ENCODE measurements at places on chromosomes 4 and X.

- no peak for DNase-seq
These were observed 28.5 kb upstream of the ANK2 start for GRCh38 chr4:113020966-113021365.

DNA sequence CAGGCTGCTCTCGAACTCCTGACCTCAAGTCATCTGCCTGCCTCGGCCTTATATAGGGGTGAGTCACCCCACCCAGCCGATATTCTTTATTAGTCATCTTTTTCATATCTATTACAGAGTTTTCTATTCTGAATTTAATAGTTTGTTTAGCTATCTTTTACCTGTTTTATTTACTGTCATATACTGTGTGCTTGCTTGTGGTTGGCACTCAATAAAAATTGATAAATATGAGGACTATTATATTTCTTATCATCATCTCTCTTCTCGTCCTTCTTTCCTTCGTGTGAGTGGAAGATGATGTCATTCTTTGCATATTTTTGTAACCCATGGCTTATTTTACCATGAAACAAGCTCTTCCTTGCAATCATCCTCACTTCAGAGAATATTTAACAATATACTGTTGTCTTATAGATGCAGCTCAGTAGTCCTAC is 265.5 kb downstream of the ARHGAP24 start:
- no peak for DNase-seq

GRCh38 chr4:152310257-152310656 is 225.6 kb downstream of the FBXW7 start:
- peak; percentile 72 for DNase-seq

GRCh38 chr4:102734591-102735385 is 26.0 kb downstream of the MANBA start:
- no peak for DNase-seq

- no peak for DNase-seq
These were observed 220.3 kb downstream of the KCNIP4 start for GRCh38 chr4:21728304-21728703.

- no peak for DNase-seq
These were observed 892.8 kb upstream of the DIAPH2 start for GRCh38 chrX:95791876-95792275.

- no peak for DNase-seq
These were observed 134.1 kb downstream of the KLHL34 start for GRCh38 chrX:21524008-21524407.

- DNase-seq, result no peak
These were observed 1.8 kb downstream of the CCNQ start for GRCh38 chrX:153596981-153597750.

DNA sequence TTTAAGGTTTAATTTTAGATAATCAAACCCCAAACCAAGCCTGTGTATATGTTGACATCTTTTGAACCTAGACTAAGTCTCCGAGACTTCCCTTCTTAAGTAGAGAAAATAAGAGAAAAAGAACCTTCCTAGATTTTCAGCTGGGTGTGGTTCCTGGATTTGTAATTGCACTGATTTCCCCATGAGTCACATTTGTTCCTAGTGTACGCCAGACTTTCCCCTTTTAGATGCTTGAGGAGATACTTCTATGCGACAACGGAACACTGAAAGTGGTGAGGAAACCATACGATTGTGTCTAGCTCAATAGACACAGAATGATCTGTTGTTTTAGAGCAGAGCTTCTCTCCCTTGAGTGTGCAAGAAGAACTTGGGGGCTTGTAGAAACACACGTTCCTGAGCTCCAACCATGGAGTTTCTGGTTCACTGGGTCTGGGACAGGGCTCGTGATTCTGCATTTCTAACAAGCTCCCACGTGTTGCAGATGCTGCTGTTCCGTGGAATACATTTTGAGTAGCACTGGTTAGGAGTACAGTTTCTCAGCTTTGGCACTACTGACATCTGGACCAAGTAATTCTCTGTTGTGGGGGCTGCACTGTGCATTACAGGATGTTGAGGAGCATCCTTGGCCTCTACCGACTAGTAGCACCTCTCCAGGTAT is 87.1 kb downstream of the AMELX start:
- DNase-seq, result no peak

DNA sequence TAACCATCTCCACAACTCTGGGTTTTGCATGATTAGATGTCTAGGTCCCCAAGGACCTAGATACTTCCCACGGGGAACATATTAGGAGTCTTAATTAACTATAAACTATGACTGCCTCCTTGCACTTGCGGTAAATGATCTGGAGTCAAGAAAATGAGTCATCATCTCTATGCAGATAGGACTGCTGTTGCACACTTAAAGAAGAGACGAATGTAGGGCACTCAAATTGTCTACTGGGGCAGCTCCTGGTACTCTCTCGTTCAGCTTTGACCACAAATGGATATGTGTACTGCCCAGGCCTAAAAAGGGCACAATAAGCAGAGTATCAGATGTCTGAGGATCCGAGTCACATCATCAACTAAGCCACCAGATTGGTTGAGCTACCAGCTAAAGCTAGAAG is 1783.4 kb upstream of the AGA start:
- no peak for DNase-seq

- DNase-seq, result no peak
These were observed 4.9 kb downstream of the PAICS start for GRCh38 chr4:56440983-56441382.

DNA sequence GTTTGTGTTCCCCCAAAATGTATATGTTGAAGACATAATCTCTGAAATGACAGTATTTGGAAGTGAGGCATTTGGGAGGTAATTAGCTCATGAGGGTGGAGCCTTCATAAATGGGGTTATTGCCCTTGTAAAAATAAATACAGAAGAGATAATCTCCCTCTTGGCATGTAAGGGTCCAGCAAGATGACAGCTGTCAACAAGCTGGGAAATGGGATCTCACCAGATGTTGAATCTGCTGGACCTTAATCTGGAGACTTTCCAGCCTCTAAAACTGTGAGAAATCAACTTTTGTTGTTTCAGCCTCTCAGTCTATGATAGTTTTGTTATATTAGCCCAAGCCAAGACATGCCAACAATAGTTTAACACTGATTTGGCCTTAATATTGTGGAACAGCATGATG is 438.2 kb upstream of the PCDH7 start:
- no peak for DNase-seq

GRCh38 chrX:69568828-69569227 is 47.1 kb upstream of the EDA start:
- no peak for DNase-seq

GRCh38 chr4:184349283-184350039 is 124.9 kb downstream of the IRF2 start:
- DNase-seq, result no peak

GRCh38 chrX:25016361-25016671 is 551 bp upstream of the ARX start:
- DNase-seq, result no peak

DNA sequence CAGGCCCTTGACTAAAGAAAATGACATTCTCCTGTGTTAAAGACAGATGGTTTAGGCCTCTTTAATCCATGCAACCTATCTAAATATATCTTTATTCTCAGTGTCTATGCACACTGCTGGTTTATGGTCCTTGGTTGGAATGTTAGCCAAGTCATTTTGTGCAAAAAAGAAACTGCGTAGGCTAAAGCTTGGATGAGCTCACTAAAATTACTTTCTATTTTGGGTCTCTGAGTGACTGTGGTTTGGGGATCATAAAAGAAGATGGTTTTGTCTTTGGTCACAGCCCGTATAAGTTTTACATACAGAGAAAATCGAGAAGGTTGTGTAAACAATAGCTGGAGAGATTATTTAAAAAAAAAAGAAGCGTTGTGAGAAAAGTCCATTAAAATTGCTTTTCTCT is 443.6 kb downstream of the UBE2NL start:
- no peak for DNase-seq

DNA sequence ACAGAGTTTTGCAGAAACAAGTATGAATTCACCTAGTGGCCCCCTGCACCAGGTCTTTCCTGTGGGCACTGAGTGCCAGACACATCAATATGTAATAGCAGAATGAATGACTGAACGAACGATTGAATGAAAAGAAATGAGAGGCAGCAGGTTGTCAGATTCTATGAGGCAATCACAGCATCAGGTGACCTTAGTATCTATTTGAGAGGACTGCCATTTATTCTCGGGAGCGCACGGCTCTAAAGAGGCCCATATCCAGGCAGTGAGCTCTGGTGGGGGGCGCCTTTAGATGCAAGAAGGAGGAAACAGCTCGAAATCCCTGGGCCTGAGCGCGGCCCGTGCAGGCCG is 528 bp upstream of the SLC25A4 start:
- no peak for DNase-seq

DNA sequence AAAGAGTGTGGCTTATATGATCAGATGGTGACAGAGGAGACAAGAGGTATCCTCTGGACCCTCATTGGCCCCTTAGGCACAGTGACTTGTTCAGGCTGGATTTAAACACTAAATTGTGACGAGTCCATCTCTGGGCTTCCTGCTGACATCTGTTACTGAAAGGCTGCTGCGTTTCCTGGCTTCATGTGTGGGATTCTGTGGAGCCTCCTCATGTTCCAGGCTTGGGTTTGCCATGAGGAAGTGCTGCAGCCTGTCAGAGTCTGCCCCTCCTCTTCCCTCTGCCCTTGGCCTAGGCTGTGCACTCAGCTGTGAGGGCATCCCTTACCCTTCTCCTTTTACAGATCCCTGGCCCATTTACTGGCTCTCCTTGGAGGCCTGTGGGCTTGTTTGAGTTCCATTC is 159.1 kb upstream of the TTC29 start:
- DNase-seq, result no peak

- DNase-seq, result no peak
These were observed 130.7 kb upstream of the TMEM164 start for GRCh38 chrX:109872021-109872732.

DNA sequence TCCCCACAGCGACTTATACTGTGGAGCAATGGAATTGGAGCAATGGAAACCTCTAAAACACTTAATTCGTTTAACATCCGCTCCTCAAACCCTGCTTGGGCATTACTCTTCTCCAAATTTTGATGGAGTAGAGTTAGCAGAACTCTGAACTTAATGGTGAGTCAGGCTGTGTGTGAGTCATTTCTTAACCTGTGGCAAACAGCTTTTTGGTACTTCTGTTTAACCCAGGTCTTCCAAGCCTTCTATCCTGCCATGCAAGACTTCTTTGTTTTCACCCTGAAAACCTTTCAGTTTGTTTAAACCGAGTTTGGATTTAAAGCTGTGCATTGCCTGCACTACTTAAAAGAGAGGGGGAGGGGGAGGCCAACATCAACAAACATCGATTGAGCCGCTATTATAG is 3.6 kb upstream of the AMOT start:
- DNase-seq, result no peak

DNA sequence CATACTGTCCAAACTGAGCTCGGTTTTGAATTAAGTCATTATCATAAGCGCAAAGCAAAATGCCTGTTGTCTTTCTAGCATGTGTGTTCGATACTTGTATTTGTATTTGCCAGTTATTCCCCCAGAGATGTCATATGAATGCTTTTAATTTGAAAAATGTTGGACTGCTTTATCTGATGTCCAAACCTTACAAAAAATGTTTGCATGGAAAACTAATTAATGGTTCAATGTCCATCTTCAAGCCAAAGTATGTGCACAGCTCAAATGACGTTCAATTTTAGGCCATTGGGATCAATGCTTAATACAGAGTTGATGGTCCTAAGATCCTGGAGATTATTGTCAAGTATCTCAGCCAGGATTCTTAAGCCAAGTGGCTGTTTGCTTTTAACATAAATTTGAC is 17.2 kb upstream of the HPGDS start:
- no peak for DNase-seq

GRCh38 chr4:100098011-100098545 is 92.2 kb downstream of the DDIT4L start:
- no peak for DNase-seq

DNA sequence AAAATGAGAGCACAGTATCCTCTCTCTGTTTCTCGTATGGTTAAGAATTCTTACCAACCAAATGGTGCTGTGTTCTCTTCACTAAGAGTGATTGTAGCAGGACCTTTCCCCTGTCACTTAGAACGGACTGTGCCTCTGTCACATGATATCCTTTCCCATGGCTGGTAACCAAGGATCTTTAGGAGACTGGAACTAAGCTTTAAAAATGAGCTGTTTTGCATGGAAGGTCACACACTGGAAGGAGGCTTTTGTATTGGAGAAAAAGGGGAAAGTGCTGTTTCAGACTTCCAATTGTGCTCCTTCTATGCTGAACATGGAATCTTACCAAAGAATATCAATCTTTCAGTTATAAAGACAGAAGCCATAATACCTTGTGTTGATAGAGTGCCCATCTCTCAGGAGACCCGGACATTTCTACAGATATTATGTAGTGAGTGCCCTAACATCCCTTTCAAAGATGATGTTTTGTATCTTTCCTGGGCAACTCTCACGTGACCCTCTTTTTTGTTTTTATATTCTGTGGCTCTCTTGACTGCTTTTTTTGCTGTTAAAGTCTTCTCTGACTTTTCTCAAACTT is 148.6 kb downstream of the SLC4A4 start:
- no peak for DNase-seq

DNA sequence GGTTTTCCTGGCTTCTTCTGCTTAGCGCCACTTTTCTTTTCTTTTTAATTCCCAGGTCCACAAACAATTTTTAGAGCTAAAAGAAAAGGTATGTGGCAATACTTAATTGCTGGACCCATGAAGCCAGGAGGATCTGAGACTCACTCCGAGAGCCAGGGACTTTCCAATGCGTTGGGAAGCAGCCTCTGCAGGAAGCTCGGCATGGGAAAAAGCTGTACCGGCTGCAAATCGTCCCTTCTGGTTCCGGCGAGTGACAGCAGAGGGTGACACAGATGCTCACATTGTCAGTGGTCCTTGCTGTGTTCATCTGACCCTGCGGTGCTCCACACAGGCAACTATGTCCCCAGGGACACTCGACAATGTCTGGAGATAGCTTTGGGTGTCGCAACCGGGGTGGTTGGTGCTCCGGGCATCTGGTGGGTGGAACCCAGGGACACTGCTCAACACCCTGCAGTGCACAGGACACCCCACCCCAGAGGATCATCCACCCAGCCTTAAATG is 164.0 kb downstream of the PRKX start:
- DNase-seq, result no peak

- no peak for DNase-seq
These were observed 7.9 kb upstream of the CFP start for GRCh38 chrX:47637546-47638195.

- DNase-seq, result peak; percentile 85
These were observed 73.0 kb upstream of the SCOC start for GRCh38 chr4:140300271-140300970.

DNA sequence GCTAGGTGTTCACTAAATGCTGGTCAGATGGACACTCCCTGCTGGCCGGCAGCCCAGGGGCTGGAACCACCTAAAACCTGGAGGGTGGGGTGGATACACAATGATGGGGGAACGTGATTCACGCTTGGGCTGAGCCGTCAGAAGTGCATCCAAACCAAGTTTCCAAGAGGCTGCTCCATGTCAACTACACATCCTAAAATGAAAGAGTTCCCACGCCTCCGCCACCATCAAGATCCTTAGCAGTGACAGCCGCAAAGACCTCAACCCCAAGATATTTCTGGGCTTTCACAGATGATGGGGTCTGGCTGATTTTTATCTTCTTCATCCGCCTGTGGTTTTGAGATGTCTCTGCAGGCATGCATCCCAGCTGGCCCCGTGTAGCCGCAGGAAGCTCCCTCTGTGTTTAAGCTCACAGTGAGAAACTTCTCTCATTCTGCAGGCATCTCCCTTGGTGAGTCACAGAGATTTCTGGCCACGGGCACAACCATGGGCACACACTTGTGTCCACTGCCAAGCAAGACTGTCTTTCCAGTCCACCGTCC is 84.4 kb downstream of the HTRA3 start:
- no peak for DNase-seq

GRCh38 chrX:35670889-35671288 is 127.3 kb upstream of the MAGEB16 start:
- no peak for DNase-seq
